Smooth muscle cell of the pulmonary artery (primary cell): ENCODE measurements at places on chromosomes 7 and 10. TPM values are rescaled to one million over a fixed set of nuclear protein-coding genes. Genes with fewer than 3 reads are reported as not detected.

MINDY4 gene
- total RNA-seq = 5.7 and 7.9 TPM in 2 replicates

SLC26A5 gene
- not detected in 2 replicates for total RNA-seq

CFAP46 gene
- total RNA-seq = 0.20 and 0.26 TPM in 2 replicates

CHCHD3 gene
- total RNA-seq = 53.0 and 62.1 TPM in 2 replicates

HOXA6 gene
- 1.4 TPM in 1 of 2 replicates, not detected in the other for total RNA-seq

ASB10 gene
- not detected in 2 replicates for total RNA-seq

CPA4 gene
- 46.4 and 140 TPM in 2 replicates for total RNA-seq

PNLIPRP3 gene
- not detected in 2 replicates for total RNA-seq

FANK1 gene
- total RNA-seq = 6.6 and 12.4 TPM in 2 replicates

COBL gene
- not detected in 2 replicates for total RNA-seq

FAM24B gene
- 2.2 and 2.7 TPM in 2 replicates for total RNA-seq

SLC18A3 gene
- total RNA-seq = not detected in 2 replicates

EBF3 gene
- total RNA-seq = 1.6 and 6.5 TPM in 2 replicates

AMPH gene
- 0.13 and 0.78 TPM in 2 replicates for total RNA-seq

ANXA8L1 gene
- not detected in 2 replicates for total RNA-seq

FAM131B gene
- total RNA-seq = 3.2 and 9.1 TPM in 2 replicates

CACNA2D1 gene
- 134 and 591 TPM in 2 replicates for total RNA-seq

SPDYE1 gene
- not detected in 2 replicates for total RNA-seq

SMO gene
- total RNA-seq = 17.6 and 18.9 TPM in 2 replicates
